ENCODE measurements at places on chromosomes 3 and 15.

DNA sequence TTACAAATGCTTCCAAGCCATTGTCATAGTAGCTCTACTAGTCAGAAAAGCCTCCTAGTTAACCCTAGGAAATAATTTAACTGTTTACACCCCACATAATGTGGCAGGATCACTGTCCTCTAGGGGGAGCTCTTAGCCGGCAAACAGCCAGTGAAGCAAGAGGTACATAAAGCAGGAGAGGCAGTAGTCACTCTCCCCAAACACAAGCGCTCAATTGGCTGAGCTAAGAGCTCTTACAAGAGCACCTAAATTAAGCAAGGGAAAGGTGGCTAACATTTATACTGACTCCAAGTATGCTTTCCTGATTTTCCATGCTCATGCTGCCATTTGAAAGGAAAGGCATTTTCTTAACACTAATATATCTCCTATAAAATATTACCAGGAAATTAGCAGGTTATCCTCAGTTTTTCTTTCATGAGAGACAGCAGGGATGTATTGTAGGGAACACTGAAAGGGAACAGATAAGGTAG lies 37.6 kb downstream of the NCEH1 start:
- peak; percentile 58 for DNase-seq

GRCh38 chr3:114690911-114691310 lies 397.1 kb downstream of the TIGIT start:
- DNase-seq, result peak; percentile 23

DNA sequence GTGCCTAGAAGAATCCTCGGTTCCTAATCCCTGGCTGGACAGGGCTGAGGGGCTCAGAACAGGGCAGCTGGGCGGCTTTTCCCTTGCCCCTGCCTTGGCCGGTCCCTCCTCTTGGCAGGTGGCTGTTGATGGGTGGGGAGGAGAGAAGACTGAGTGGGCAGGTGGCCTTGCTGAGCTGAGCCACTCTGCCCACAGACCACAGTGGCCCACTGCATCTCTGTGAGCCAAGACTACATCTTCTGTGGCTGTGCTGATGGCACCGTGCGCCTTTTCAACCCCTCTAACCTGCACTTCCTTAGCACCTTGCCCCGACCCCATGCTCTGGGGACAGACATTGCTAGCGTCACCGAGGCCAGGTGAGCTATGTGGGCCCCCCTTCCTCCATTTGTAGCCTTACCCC lies 14.5 kb upstream of the JMJD7 start:
- no peak for DNase-seq

DNA sequence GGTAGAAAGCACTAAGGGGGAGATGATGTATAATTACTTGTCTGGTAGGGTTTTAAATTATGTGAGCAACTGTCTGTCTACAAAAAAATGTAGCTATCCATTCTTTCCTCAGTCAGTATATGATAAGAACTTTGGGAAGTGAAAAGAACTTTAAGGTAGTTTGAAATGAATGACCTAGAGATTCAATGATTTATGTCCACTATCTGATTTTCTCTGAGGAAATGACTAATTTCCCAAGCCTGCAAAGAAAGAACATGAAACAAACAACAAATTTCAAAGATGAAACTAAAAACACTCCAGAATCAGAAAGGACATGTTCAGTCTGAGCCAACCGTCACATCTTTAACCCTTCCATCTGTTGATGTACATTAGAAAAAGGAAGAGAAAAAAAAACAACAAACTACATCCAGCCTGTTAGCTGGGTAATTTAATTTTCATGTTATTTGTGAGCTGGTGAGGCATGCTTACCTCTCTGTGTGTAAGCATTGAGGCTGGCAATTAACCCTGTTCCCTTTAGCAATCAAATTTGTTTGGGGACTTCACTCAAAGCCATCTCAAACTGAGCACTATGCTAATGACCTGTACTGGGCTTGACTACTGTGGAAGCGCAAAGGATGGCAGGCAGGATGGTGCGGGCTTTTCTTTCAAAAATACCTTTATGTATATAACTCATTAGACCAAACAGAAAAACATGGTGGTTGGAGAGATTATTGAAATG lies 220.1 kb downstream of the TUSC7 start:
- no peak for DNase-seq

DNA sequence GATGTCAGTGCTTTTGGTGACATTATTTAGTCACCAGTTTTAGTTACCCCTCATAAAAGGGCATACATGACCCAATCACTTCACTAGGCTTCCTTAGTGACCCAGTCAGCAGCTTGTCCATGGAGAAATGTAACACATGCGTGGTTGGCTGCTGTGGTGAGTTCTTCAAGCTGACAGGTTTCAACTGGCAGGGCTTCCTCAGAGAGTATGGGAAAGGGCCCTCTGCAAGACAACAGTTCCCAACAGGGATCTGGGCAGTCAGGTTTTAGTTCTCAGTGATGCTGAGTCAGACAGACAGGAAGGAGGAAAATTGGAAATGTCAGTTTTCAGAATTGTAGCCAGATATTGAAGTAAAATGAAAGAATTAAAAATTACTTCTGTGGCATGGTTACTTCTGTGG lies 282.5 kb downstream of the TBL1XR1 start:
- DNase-seq, result no peak

- DNase-seq, result no peak
Observed at GRCh38 chr3:139118835-139119234, 74.1 kb upstream of the PRR23C start.

- DNase-seq, result no peak
Observed at GRCh38 chr15:78604420-78604819, 16.4 kb downstream of the CHRNA3 start.

GRCh38 chr15:58962662-58963565 lies 24.5 kb upstream of the RNF111 start:
- no peak for DNase-seq

DNA sequence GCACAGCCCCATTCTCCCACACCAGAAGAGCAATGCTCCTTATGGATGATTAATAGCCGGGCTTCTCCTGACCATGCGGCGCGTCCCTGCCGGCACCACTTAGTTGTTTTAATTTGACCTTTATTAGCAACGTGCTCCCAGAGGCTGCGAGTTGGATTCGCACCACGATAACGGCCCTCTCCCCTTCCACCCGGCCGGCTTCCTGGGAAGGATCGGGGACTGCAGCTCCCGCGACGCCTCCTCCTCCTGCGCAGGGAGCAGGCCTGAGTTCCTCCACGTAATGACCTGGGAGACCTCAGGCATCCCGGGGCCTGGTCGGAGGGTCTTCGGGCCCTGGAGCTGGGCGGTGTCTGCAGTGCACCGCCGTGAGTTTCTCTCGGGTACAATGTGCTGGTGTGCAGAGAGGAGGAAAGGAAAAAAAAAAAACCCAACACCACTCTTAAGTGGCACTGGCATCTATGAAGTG lies 243.3 kb upstream of the TOPAZ1 start:
- DNase-seq, result no peak

DNA sequence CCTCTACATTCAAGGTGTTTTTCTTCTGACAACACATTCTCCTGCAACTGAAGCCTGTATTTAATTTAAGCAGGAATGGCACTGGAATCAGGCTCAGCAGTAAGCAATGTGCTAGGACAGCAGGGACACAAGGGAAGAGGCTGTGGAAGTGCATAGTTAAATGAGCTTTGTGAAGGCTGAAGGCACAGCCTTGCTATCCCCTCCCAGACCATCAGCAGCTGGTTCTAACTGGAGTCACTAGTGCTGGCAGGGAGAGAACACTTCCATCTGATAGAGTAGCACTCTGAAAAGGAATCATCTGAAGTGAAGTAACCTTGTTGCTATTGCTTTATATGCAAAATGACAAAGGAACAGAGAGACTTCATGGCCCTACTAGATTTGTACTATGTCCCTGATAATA lies 14.7 kb downstream of the UQCC5 start:
- no peak for DNase-seq

Data from inflammatory macrophage treated with lipopolysaccharide for 1 hour (primary cell).